ENCODE measurements at places on chromosomes 5 and 9.

- no peak for DNase-seq
Measured at GRCh38 chr5:82662340-82662739, 384.2 kb upstream of the RPS23 start.

DNA sequence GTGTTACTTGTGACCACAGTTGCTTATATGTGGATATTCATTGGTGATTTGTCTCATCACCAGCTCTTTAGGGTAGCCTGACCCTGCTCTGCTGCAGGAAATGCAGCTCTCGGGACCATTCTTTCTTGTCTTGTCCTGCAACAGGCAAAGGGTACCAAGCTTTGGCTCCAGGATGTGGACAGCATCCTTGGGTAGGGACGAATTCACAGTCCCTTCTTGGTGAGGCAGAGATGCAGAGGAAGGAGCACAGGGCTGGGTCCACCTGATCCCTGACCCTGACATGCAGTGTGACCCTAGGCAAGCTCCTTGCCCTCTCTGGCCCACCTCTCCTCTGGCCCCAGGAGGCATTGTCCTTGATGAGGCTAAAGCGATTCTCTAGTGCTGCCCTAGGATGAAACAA is 37.0 kb upstream of the SYNPO start:
- no peak for DNase-seq

DNA sequence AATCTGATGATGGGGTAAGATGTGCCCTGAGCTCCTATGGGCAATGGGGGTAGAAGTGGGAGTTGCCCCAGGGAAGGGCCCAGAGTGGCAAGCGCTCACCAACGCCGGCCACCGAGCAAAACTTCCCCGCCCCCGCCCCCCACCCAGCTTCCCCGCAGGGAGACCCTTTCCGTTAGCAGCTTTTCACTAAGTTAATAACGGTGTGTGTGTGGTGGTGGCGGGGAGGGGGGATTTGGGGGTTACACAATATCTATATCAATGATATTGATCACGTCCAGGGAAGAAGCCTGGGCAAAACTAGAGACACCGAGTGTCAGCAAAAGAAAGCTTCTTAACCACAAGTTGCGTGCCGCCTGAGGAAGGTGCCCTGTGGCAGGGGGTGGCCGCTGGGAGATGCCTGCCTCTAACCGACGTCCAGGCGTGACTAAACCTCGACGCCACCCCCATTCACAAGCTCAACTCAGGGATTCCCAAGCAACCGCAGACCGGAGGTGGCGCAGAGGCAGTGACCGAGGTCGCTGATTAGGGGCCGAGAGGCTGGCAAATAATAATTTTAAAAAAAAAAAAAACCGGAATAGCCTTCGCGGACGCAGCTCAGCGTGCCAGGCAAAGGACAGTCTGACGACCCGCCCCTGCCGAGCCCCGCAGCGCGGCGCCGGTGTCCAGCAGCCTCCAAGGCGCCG is 222.6 kb downstream of the MEF2C start:
- DNase-seq: peak; percentile 74

DNA sequence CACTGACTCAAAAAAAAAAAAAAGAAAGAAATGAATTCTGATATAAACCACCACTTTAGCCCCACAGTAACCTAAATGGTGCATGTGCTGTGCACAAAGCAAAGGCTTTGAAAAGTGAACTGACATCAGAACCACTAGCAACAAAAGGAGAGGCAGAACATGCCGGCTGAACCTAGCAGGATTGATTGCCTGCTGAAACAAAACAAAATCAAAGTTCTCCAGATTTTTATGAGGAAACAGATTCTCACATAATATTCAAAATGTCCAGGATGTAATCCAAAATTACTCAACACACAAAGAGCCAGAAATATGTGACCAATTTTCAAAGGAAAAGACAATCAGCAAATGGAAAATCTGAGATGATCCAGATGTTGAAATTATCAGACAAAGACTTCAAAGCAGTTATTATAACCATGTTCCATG is 37.9 kb downstream of the UBTD2 start:
- no peak for DNase-seq

DNA sequence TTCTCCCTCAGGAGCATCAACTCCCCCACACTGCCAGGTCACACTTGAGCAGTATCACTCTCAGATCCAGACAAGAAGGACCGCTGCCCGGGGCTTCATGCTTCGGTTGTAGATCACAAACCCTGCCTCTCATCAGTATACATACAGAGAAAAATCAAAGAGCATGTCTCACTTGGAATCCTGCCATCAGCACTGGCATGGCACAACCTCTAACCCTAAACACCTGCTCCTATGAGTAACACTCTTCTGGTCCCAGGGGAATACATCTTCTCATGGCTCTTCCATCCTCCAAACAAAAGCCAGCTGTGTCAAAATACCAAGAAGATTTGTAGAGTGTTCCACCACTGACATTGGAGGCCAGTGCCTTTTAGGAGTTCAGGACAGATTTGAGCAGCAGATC is 84.8 kb upstream of the MIER3 start:
- no peak for DNase-seq

DNA sequence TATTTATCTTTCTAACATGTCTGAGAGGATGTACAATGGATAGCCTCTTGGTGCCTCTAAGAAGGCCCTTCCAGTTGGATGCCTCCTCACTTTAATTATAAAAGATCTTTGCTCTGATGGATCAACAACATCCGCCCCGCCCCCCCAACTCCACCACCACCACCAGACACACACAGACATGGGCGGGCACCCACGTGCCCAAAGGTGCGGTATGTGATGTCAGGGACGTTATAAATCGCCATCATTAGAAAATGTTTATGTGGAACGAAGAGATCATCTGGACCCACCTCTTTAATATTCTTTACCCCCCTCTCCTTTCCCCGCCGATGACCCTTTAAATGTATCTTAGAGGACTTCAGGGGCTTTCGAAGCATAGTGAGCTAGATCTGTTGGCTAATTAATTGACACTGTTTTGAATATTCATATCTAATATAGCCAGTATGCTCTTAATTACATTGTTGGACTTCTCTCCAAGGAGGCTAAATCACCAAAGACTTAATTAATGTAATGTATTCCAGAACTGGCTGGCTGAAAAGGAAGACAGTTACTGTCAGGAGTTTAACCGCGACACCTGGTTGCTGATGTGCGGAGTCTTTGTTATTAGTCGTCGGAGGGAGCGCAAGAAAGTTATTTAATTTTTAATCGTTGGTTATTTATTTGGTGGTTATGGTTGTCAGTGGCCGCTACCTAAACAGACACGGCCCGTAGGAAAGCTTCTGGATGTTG is 6.1 kb upstream of the FOXB2 start:
- no peak for DNase-seq

- no peak for DNase-seq
Measured at GRCh38 chr5:181255276-181255675, 5.7 kb downstream of the TRIM52 start.

- no peak for DNase-seq
Measured at GRCh38 chr5:1367149-1367548, 22.2 kb upstream of the CLPTM1L start.
